Activated T-cell treated with anti-CD3 and anti-CD28 coated beads for 4 hours (primary cell): ENCODE measurements at places on chromosomes 2 and 18.

- DNase-seq: peak; percentile 3
Observed at GRCh38 chr2:9423922-9424272, 443 bp downstream of the CPSF3 start.

DNA sequence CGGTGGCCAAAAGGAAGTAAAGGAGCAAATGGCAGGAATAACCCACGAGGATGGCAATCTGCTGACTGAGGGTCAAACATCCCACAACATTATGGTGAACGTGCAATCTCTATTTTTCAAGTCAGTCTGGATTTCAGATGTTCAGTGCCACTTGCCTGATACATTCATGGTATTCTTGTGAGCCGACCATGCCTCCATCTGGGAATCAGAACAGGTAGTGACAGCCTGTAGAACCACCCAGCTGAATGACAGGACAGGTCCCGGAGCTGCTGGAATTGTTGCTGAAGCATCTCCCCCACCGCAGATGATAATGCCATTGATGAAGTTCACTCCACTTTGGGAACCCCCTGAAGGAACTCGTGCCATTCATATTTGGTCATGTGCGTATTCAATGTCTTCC is 123.2 kb downstream of the CAPN13 start:
- DNase-seq: no peak

- no peak for DNase-seq
Observed at GRCh38 chr2:50620783-50621182, 411.1 kb downstream of the NRXN1 start.

GRCh38 chr2:105403241-105403782 is 4.5 kb upstream of the FHL2 start:
- DNase-seq: no peak

GRCh38 chr2:71277536-71278103 is 50.7 kb upstream of the PAIP2B start:
- no peak for DNase-seq

DNA sequence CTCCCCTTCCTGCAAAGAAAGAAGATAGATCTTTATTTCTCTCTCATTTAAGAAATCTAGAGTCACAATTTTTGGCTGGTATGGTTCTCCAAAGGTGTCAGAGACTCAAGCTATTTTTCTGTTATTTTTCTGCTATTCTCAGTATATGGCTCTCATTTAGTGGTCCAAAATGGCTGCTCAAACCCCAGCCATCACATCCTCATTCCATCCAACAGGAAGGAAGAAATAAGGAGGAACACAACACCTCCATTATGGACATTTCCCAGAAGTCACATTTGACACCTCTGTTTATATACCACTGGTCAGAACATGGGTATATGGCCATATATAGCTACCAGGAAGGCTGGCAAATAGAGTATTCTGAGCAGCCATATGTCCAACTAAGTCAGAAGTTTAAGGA is 7.4 kb upstream of the DDX1 start:
- no peak for DNase-seq

DNA sequence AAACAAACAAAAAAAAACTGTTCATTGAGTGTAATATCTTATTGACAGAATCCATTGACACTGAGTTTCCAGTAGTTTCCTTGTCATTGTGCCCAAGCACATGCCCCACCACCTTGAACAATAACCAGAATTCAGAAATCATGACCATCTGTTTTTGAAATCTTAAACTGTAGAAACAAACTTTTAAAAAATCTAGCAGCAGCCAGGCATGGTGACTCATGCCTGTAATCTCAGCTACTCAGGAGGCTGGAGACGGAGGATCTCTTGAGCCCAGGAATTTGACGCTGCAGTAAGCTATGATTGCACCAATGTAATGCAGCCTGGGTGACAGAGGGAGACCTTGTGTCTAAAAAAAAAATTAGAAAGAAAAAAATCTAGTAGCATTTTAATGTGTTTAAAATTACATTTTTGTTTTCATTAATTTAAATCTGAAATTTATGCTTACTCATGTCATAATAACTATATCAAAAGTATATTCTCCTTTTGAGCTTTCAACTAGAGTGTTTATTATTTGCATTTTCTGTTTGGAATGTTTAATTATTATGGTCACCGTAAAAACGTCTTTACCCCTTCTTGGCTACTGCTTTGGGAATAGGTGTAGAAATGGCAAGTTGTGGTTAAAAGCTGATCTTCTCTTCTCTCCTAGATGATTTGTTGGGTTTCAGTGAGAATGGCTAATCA is 25.2 kb upstream of the STON1 start:
- DNase-seq: no peak

DNA sequence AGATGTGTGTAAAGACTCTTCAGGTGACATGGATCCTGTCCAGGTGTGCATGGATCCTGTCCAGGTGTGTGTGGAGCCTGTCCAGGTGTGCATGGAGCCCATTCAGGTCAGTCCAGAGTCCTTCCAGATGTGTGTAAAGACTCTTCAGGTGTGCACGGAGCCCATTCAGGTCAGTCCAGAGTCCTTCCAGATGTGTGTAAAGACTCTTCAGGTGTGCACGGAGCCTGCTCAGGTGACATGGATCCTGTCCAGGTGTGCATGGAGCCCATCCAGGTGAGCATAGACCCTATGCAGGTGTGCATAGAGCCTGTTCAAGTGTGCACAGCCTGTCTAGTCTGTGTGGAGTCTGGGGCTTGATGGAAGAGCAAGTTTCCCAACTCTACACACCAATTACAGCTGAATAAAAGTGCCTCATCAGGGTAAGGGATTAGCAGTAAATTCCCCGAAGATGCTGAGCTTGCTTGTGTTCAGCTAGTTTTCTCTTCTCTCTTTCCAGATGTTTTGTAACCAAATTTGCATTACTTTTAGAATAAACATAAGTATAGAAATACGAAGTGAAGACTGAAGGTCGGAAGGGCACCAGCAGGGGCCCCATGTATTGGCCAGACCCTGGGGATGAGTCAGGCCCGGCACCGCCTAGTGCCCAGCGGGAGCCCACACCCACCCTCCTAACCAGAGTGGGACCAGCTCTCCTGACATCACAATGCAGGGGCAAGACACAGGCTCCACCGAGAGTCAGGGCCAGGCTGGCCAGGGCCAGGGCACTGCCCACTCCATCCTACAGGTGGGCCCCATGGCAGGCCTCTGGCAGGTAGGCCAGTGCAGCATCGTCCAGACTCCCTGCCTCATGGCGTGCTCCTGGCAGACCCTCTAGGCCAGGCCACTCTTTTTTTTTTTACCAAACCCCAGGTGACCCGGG is 38.6 kb upstream of the GPC1 start:
- DNase-seq: no peak

GRCh38 chr2:179543361-179543901 is 278.8 kb upstream of the SESTD1 start:
- no peak for DNase-seq

- no peak for DNase-seq
Observed at GRCh38 chr2:240768216-240768615, 51.8 kb downstream of the KIF1A start.

GRCh38 chr2:109057686-109058085 is 68.7 kb upstream of the EDAR start:
- no peak for DNase-seq
